ENCODE measurements at places on chromosomes 2 and 18. TPM values are rescaled to one million over a fixed set of nuclear protein-coding genes. Genes with fewer than 3 reads are reported as not detected.

Gene AMER3
- total RNA-seq, result not detected

Gene ALPG
- total RNA-seq, result not detected

Gene DNAJC5G
- total RNA-seq, result not detected

Gene NTSR2
- not detected for total RNA-seq

Gene IER3IP1
- total RNA-seq, result 15.4 TPM

Gene IRS1
- total RNA-seq, result 77.6 TPM

Gene CD8A
- not detected for total RNA-seq

Gene PTPRM
- total RNA-seq, result 114 TPM

Gene NABP1
- total RNA-seq, result 68.3 TPM

Gene TWIST2
- 46.2 TPM for total RNA-seq

Gene SERPINB12
- total RNA-seq, result 0.32 TPM

Gene BOK
- total RNA-seq, result 20.3 TPM

Gene PRSS56
- total RNA-seq, result not detected

Gene AKAIN1
- total RNA-seq, result not detected

Gene SDC1
- 152 TPM for total RNA-seq
